ENCODE measurements at places on chromosomes 4 and X. TPM values are rescaled to one million over a fixed set of nuclear protein-coding genes. Genes with fewer than 3 reads are reported as not detected.

The VEGFC gene
- total RNA-seq, result 0.11 TPM

The DUX4 gene
- total RNA-seq, result not detected

The SUPT20HL1 gene
- not detected for total RNA-seq

The NAP1L3 gene
- total RNA-seq, result 0.78 TPM

The SLC9B1 gene
- 0.28 TPM for total RNA-seq

The PSAPL1 gene
- total RNA-seq, result not detected

The CBLL2 gene
- total RNA-seq, result not detected

DNA sequence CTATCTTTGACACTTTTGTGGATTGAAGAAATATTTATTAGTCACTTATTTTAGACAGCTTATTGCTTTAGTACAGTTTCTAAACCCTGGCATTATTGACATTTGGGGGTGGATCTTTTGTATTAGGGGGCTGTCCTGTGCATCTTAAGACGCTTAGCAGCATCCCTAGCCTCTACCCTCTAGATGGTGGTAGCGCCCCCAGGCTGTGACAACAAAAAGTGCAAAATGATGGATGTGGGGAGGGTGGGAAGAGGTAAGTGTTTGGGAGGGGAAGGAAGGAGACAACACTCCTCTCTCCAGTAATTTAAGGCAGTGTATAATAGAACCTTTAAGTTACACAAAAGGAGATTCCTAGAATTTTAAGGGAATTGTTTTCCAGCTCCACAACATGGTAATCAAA lies 1210.6 kb downstream of the C4orf33 start:
- H3K27me3 ChIP-seq, result no peaks in the 10 kb centered on the region
- no peak overlapping the region for H3K27ac ChIP-seq
- no peak for DNase-seq
- H3K4me1 ChIP-seq, result no peaks in the 10 kb centered on the region
- no peak overlapping the region for H3K4me3 ChIP-seq
- H3K36me3 ChIP-seq, result no peaks in the 10 kb centered on the region

GRCh38 chrX:64188901-64189300 lies 16.6 kb downstream of the AMER1 start:
- H3K27me3 ChIP-seq, result no peaks in the 10 kb centered on the region
- DNase-seq, result no peak
- no peak overlapping the region for H3K4me3 ChIP-seq
- H3K27ac ChIP-seq, result no peak overlapping the region
- peaks cover 18% of the 10 kb centered on the region for H3K36me3 ChIP-seq

DNA sequence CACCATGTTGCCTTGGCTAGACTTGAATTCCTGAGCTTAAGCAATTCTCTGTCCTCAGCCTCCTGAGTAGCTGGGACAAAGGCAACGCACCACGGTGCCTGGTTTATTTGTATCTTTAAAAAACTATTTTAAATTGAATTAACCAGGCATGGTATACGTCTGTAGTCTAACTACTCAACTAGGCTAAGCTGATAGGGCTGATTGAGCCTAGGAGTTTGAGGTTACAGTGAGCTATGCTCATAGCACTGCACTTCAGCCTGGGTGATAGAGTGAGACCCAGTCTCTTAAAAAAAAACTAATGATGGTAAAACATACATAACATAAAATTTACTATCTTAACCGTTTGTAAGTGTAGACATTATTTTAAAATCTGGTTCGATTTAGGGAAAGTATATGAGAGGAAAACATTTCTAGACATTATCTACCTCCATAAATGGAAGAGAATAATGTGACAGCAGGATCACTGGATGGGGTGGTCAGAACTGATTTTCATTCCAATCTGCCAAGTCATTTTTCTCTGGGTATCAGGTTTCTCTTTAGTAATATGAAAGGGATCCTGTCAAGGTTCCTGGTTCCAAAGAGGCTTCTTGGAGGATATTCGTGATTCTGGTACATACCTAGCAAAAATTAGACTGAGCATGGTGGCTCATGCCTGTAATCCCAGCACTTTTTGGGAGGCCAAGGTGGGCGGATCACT lies 8.7 kb upstream of the ITGB1BP2 start:
- H3K27ac ChIP-seq, result no peak overlapping the region
- H3K27me3 ChIP-seq, result no peaks in the 10 kb centered on the region
- peaks cover 57% of the 10 kb centered on the region for H3K36me3 ChIP-seq
- no peak overlapping the region for H3K4me3 ChIP-seq
- peaks cover 4% of the 10 kb centered on the region for H3K4me1 ChIP-seq
- no peak for DNase-seq

- peaks cover 3% of the 10 kb centered on the region for H3K4me1 ChIP-seq
- H3K27ac ChIP-seq, result no peak overlapping the region
- no peak for DNase-seq
- peaks cover 2% of the 10 kb centered on the region for H3K27me3 ChIP-seq
Measured at GRCh38 chrX:40188573-40189417, 91.0 kb upstream of the BCOR start.

GRCh38 chrX:32893751-32894150 lies 317.6 kb downstream of the DMD start:
- H3K36me3 ChIP-seq, result no peaks in the 10 kb centered on the region
- no peak overlapping the region for H3K27ac ChIP-seq
- H3K27me3 ChIP-seq, result no peaks in the 10 kb centered on the region
- no peak overlapping the region for H3K4me3 ChIP-seq

- no peaks in the 10 kb centered on the region for H3K27me3 ChIP-seq
- no peak overlapping the region for H3K27ac ChIP-seq
- H3K4me3 ChIP-seq, result no peak overlapping the region
Measured at GRCh38 chrX:73508861-73509260, 54.1 kb upstream of the CHIC1 start.

DNA sequence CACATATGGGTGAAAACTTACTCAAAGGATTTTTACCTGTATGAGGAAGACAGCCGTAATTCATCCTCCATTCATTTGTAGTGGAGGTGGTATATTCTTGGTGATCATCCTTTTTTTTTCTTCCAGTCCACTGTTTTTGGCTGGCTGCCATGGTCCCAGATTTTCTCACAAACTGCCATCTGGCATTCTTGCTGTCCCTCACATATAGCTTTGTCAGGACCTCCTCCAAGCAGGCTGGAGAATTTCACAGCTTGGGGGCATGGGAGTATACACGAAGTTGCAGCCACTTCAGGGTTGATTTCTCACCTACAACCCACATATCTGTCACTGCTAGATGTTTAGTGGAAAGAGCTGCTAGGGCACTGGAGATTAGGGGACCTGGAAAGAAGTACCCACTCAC lies 401.0 kb downstream of the IL1RAPL1 start:
- H3K27me3 ChIP-seq, result no peaks in the 10 kb centered on the region
- no peak for DNase-seq
- H3K4me1 ChIP-seq, result no peaks in the 10 kb centered on the region
- H3K36me3 ChIP-seq, result no peaks in the 10 kb centered on the region
- H3K27ac ChIP-seq, result no peak overlapping the region

- no peaks in the 10 kb centered on the region for H3K27me3 ChIP-seq
- no peak overlapping the region for H3K4me3 ChIP-seq
- no peaks in the 10 kb centered on the region for H3K4me1 ChIP-seq
- DNase-seq, result no peak
Measured at GRCh38 chrX:54992911-54993622, 921 bp downstream of the PFKFB1 start.

- DNase-seq, result no peak
- H3K27me3 ChIP-seq, result no peaks in the 10 kb centered on the region
- peaks cover under 1% of the 10 kb centered on the region for H3K36me3 ChIP-seq
- no peak overlapping the region for H3K27ac ChIP-seq
- peaks cover 5% of the 10 kb centered on the region for H3K4me1 ChIP-seq
Measured at GRCh38 chr4:108991551-108992328, 228.9 kb upstream of the ETNPPL start.

DNA sequence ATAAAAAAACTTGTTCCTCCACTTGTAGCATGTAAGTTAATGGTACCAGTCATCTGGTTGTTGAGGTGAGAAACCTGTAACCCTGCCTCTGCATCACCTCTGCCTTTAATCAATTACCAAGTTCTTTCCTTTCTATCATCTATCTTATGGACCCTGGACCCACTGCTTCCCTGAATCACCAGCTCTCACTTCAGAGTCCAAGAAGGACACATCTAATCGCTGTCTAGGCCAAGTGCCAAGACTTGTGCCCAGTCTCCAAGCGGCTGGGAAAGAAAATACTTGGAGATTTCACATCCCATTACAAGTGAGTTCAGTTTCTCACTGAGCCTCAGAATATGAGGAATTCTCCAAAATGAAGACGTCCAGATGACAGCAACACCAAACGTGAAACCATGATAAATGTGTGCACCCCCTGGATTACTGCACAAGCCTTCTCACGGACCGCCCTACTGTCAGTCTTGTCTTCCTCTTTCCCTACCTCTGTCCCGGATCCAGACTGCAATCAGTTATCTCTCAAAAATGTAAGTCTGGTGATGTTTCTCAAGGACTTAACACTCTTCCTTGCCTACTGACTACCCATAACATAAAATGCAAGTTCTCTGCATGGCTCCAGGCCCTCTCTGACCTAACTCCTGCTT lies 10.4 kb downstream of the PALLD start:
- no peak overlapping the region for H3K4me3 ChIP-seq
- peaks cover 9% of the 10 kb centered on the region for H3K27me3 ChIP-seq
- peaks cover 24% of the 10 kb centered on the region for H3K4me1 ChIP-seq
- no peaks in the 10 kb centered on the region for H3K36me3 ChIP-seq
- DNase-seq, result no peak

DNA sequence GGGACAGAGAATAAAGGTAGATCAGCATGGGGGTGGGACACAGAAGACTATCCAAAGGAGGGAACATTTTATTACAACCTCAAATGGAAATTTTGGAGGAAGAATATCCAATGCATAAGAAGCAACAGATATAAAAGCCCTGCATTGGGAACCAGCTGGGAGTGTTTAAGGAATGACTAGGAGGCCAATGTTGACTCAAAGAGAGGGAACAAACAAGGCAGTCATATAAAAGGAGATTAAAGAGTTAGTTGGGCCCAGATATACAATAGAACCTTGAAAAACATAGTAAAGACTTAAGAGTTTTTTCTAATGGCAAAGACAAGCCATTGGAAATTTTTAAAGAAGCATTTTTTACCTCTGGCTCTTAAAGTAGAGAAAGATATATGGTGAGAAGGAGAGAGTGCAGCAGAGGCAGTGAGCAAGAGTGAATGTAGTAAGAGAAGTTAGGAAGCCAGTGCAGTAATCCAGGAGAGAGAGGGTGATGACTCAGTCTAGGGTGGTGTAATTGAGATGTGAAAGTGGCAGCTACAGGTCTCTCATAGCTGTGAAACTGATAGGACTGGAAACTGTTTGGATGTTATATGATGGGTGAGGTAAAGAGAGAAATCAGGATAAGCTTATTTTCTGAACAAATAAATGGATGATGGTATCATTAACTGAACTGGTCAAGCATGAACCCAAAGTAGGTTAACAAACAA lies 182.2 kb upstream of the ATOH1 start:
- DNase-seq, result no peak
- H3K27ac ChIP-seq, result no peak overlapping the region
- H3K4me3 ChIP-seq, result no peak overlapping the region
- no peaks in the 10 kb centered on the region for H3K36me3 ChIP-seq

GRCh38 chrX:107710617-107711391 lies 64.8 kb downstream of the TSC22D3 start:
- H3K4me1 ChIP-seq, result peaks cover 47% of the 10 kb centered on the region
- DNase-seq, result peak; percentile 56
- no peaks in the 10 kb centered on the region for H3K27me3 ChIP-seq
- peaks cover 26% of the 10 kb centered on the region for H3K36me3 ChIP-seq
- H3K4me3 ChIP-seq, result peak overlapping the region; percentile 80

DNA sequence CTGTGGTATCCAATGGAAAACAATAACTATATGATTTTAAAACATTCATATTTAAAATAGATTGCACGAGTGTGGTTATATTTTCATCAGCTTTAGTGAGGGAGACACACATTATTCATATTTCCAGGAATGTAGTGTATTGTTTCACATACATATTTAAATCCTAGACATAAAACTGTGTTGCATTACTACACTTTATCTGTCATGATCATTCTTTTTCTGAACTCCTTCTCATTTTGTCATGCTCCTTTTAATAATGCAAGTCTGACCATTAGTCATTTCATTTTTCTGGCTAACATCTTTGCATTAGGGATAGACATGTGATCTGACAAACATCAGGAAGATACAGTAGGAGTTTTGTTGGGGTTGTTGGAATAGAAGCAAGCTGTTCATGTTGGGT lies 1382.7 kb downstream of the PCDH7 start:
- H3K4me3 ChIP-seq, result no peak overlapping the region
- no peak overlapping the region for H3K27ac ChIP-seq
- no peaks in the 10 kb centered on the region for H3K36me3 ChIP-seq
- no peaks in the 10 kb centered on the region for H3K27me3 ChIP-seq

DNA sequence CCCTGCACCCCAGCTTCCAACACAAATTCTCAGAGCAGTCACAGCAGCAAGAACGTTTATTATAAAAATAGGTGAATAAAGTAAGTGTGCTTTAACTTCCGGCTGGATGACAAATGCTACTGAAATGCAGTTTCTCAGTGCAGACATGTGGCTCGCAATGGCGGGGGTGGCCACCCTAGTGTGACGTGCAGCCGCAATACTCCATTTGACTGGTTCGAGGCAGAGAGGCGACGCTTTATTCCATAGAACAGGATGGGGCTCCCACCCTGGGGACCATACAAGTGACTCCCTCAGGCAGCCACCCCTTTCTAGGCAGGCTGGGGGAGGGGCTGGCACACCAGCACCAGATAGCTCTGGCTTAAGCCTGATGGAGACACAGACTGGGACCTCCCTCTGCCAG lies 14.5 kb downstream of the TNIP2 start:
- peaks cover 25% of the 10 kb centered on the region for H3K4me1 ChIP-seq
- DNase-seq, result no peak
- H3K4me3 ChIP-seq, result no peak overlapping the region
- H3K36me3 ChIP-seq, result peaks cover 66% of the 10 kb centered on the region
- no peak overlapping the region for H3K27ac ChIP-seq
- no peaks in the 10 kb centered on the region for H3K27me3 ChIP-seq

GRCh38 chr4:151753056-151753455 lies 7.8 kb downstream of the GATB start:
- H3K27me3 ChIP-seq, result no peaks in the 10 kb centered on the region
- H3K4me3 ChIP-seq, result no peak overlapping the region
- no peak overlapping the region for H3K27ac ChIP-seq
- no peak for DNase-seq
- H3K4me1 ChIP-seq, result peaks cover 14% of the 10 kb centered on the region

GRCh38 chr4:42048394-42048793 lies 58.1 kb downstream of the SLC30A9 start:
- H3K4me3 ChIP-seq, result no peak overlapping the region
- H3K36me3 ChIP-seq, result peaks cover 63% of the 10 kb centered on the region
- peaks cover 2% of the 10 kb centered on the region for H3K4me1 ChIP-seq
- no peaks in the 10 kb centered on the region for H3K27me3 ChIP-seq
- H3K27ac ChIP-seq, result no peak overlapping the region

Measured in activated T-helper 2 cell treated with anti-CD3 and anti-CD28 coated beads, Interferon-gamma antibody, Interleukin-2, Interleukin-4, amounts not matched to agents 10 μg/mL and 5 μg/mL and 100 μg/mL, durations not matched to agents 14 hours and 24 hours and 36 hours (primary cell).